Stimulated activated CD4-positive, alpha-beta T cell treated with anti-CD3 and anti-CD28 coated beads, Interleukin-1b, Interleukin-23, amount 100 ng/mL, for 1 hour (primary cell): ENCODE measurements at places on chromosomes 3 and 15.

- no peak for DNase-seq
Measured at GRCh38 chr3:86733257-86733656, 257.7 kb downstream of the VGLL3 start.

GRCh38 chr3:25831578-25831977 lies 41.7 kb downstream of the OXSM start:
- no peak for DNase-seq

DNA sequence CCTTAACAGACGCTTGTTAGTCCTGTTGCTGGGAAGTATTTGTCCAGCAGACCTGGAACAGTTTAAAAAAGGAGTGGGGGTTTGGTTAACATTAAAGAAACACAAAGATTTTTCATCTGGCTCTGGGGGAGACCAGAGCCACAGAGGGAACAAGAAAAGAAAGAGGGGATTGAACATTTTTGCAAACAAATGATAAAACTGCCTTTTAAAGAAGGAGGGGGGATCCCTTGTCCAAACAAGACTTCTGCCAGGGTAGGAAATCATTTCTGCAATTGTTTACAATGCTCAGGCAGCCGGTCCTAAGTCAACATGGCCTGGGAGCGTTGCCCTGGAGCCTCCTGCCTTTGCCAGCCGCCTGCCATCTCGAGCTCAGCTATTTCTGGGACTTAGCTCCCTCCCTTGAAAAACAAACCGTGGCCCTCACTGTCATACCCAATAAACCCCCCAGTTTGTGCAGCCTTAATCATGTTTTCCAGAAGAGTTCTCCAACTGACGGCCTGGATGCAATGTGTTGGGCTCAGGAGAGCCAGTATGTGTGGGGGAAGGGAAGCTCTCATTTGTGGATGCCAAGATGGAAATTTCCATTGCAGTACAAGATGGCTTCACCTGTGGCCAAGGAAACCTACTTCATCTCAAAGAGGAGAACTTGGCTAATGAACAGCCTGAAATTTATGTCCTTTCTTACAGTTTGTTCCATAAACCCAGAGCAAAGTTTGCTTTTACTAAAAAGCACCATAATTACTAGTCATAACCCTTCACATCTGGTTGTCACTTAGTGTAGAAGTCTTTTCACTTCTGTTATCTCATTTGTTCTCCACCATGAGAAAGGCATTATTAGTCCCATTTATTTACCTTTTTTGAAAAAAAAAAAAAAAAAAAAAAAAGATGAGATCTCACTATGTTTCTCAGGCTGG lies 75.9 kb upstream of the RNU6-1 start:
- DNase-seq = no peak

GRCh38 chr3:46659285-46659684 lies 34.2 kb downstream of the ALS2CL start:
- no peak for DNase-seq

DNA sequence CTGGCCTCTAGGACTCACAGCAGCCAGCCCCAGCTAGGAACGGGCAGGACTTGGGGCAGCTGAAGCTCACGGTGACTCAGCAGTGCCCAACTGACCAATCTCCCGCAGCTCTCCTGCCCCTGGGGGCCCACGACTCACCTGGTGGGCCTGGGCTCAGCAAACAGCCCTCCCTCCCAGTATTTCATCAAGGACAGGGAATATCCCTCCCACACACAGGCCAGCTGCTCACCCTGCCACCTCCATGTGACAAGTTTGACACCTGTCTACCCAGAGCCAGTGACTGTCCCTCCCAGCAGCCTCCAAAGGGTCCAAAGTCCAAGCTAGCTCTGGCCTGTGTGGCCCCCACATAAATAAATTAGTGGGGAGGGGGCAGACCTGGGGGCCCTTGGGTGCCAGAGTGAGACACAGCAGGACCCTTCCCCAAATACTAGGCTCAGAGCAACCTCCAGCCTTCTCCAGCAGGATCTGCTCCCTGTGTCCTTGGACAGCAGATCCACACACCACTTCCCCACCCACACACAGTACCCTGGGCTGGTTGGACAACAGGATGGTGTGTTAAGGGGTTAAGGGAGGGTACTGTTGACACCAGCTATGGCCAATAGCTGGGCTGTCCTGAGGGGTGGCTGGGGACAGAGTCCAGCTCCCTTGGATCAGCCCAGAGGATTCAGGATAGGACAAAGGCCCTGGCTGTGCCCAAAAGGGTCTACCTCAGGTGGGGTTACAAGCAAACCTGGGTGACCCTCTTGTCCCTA lies 4.3 kb downstream of the GNAT1 start:
- DNase-seq = no peak

GRCh38 chr3:65173841-65174240 lies 486.0 kb upstream of the ADAMTS9 start:
- no peak for DNase-seq

GRCh38 chr15:70014860-70015490 lies 82.7 kb downstream of the TLE3 start:
- no peak for DNase-seq

- no peak for DNase-seq
Measured at GRCh38 chr15:50712018-50712417, 25.4 kb upstream of the TRPM7 start.

DNA sequence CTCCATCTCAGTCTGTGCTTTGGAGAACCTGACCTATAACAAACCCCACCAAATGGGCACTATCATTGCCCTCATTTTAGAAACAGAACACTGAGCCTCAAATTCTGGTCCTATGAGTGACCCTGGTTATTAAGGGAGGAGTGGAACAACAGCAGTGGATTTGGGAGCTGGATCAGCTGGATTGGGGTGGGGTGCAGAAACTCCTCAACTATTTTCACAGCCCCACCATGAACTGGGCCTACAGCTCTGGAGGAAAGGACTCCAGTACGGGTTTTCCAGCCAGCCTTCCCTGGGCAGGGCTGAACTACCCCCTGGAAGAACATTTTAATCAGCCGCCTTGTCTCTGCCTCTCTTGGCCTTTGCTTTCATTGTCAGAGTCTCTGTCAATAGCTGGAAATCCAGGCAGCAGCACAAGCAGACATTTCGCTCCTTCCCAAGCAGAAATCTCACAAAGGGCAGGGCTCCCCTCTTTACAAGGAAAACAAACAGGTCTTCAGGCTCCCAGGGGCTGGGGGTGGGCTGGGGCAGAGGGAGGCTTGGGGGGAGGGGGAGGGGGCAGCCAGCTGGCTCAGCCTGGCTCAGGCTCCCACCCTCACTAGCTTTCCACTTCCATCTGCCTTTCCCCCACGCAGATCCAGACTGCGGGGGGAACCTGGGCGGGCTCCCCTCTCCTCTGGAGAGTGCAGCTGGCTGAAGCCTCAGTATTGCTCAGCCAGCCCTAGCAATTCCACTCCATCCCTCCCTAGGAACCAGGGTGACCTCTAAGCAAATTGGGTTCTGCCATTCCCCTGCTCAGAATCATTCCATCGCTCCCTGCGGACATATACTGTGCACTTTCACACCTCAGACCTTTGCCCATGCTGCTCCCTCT lies 13.7 kb upstream of the TLE3 start:
- DNase-seq = no peak

GRCh38 chr3:191390580-191390979 lies 60.3 kb upstream of the UTS2B start:
- DNase-seq = no peak

DNA sequence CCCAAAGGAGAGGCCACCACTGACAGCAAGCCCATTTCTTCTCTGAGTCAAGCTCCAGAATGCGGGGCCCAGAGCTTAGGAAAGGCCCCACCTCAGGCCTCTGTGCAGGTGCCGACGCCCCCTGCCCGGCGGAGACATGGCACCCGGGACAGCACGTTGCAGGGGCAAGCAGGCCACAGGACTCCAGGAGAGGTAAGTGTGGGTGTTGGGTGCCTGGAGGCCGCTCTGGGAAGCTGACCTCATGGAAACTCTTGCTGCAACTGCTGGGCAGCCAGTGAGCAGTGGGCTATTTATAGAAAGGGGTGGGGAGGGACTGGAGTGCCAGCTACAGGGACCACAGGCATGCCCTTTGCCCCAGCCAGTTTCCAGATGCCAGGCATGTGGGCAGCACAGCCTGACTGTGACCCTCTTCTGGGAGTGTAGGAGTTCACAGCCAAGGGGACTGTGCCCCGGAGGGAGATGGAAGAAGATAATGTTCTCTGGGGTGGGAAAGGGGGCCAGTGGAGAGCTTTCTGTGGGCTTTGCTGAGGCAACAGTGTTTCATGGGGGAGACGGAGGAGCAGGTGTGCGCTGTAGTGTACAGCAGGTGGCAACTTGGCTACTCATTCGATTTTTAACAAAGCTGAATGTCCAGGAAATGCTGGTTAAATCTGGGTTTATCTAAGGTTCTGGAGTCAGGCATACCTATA lies 23.7 kb downstream of the ALPK3 start:
- DNase-seq = no peak

DNA sequence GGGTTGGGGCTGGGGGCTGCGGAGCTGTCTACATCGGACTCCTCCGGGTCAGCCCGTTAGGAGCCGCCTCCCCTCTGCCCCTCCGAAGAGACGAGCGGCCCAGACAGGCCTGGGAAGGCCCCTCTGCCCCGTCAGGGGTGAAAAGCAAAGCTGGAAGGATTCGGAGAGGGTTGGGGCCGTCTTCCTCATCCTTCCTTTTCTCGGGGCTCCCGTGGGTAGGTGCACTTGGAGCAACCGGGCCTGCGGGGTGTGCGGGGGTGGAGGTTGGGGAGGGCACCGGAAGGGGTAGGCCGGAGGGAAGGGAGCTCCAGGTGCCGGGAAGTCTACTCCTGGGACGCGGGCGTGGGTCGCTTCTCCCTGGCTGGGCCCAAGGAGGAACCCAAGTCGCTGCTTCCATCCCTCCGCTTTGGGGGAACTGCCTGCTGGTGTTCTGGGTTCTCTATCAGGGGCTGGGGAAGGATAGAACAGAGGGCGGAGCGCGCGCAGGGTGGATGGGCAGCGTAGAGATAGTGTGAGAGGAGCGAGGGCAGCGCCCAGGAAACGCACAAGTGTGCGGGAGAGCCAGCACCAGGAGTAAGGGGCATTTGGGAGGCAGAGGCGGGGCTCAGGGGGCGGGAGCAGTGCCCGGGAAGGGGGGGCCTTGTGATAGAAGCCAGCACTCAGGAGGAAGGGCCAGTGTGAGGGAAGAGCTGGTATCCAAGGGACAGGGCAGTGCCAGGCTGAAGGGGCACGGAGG lies 590 bp downstream of the POLR2H start:
- no peak for DNase-seq

DNA sequence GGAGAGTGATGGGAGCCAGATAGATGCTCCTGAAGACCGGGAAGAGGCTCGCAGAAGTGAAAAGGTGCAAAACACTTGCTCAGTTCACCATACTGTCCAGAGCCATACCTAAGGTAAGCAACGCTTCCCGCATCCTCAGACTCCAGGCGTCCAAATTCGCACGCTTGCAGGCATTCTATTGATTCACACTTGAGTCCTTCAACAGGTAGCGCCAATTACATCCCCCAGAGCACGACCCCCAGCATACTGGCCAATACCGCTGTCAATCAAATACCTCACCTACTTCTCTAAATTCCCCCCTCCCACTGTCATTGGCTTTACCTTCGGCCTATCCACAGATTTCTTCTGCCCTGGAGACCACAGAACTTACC lies 361 bp upstream of the STXBP5L start:
- no peak for DNase-seq

- no peak for DNase-seq
Measured at GRCh38 chr3:179505534-179505933, 54.3 kb upstream of the GNB4 start.

DNA sequence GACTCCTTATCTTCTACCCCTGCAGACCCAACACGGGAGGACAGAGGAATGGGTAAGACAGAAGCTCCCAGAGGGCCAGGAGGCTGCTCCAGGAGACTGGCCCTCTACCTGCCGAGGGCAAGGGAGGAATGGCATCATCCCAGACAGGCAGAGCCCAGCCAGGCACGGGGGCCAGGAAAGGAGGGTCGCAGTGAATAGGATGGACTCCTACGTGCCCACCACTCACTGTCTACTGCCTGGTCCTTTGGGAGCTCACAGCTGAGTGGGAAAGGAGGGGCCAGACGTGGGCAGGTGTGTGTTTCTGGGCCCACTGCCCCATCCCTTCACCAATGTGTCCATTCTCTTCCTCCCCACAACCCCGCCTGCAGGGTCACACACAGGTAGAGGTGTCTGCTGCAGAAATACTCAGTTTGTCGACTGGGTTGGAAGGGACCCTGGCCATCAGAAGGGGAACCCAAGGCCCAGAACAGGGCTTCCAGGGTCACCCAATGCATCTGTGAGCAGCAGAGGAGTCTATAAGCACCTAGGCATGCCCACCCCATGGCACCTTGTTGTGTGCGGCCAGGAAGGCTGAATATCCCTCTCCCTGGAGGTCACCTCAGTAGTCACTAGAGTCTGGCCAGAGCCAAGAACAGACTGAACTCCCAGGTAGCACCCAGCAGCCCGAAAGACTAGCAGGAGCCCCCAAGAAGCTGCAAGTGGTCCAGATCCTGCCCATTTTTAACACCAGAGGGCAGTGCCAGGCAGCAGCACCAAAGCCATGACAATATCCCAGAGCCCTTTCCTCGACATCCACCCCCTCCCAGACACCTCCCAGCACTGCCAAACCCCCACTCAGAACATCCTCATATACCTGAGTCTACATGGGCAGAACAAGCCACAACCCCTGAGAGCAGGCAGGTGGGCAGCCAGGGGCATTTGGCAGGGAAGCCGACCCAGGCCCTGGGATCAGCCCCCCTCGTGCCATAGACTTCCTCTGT lies 24.0 kb downstream of the TKT start:
- no peak for DNase-seq

GRCh38 chr3:54324103-54324502 lies 201.8 kb downstream of the CACNA2D3 start:
- DNase-seq = no peak

DNA sequence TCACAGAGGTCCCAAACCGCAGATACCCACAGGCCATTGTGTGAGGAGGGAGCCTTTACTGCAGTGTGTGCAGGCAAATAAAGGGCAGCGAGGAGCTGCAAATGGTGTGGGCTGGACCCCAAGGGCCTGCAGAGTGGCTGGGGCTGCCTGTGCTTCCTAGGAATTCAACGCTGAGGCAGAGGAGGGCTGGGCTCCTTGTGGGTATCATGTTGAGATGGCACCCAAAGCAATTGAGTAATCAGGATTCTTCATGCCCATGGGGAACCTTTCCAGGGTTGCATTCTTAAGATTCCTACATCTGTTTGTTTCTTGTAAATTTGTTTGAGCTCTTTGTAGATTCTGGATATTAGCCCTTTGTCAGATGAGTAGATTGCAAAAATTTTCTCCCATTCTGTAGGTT lies 85.4 kb upstream of the LIPC start:
- no peak for DNase-seq

GRCh38 chr3:132538072-132538471 lies 59.0 kb upstream of the ACKR4 start:
- DNase-seq = no peak

- no peak for DNase-seq
Measured at GRCh38 chr15:57375827-57376695, at the start of gene CGNL1. Gene CGNL1, plus strand, starts transcription at chr15:57376505. Its CDS starts 61,495 bp downstream, at chr15:57438000.
